ENCODE measurements at places on chromosomes 6 and 20. TPM values are rescaled to one million over a fixed set of nuclear protein-coding genes. Genes with fewer than 3 reads are reported as not detected.

The OSBPL2 gene
- total RNA-seq = 39.0 TPM

DNA sequence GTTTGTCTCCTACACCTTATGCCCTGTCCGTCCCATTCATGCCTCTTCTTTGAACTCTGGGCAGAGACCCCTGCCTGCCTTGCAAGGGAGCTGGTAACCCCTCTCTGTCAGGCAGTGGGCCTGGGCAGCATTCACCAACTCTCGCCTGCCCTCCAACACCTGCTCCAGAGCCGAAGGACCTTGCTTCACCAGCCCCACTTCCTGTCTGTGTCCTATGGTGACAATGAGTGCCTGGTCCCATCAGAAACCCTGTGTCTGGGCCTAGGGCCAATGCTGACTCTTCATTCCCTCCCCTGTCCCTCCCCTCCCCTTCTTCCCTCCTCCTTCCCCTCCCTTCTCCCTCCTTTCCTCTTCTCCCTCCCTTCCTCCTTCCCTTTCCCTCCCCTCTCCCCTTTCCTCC lies 22.8 kb upstream of the PCMTD2 start:
- DNase-seq = no peak

GRCh38 chr6:65745614-65746013 lies 38.6 kb upstream of the EYS start:
- DNase-seq = no peak

The SLC17A3 gene
- total RNA-seq = not detected

- DNase-seq = no peak
These were observed 13.2 kb downstream of the FAM229B start for GRCh38 chr6:112100561-112100960.

The CST7 gene
- total RNA-seq = 9.4 TPM

DNA sequence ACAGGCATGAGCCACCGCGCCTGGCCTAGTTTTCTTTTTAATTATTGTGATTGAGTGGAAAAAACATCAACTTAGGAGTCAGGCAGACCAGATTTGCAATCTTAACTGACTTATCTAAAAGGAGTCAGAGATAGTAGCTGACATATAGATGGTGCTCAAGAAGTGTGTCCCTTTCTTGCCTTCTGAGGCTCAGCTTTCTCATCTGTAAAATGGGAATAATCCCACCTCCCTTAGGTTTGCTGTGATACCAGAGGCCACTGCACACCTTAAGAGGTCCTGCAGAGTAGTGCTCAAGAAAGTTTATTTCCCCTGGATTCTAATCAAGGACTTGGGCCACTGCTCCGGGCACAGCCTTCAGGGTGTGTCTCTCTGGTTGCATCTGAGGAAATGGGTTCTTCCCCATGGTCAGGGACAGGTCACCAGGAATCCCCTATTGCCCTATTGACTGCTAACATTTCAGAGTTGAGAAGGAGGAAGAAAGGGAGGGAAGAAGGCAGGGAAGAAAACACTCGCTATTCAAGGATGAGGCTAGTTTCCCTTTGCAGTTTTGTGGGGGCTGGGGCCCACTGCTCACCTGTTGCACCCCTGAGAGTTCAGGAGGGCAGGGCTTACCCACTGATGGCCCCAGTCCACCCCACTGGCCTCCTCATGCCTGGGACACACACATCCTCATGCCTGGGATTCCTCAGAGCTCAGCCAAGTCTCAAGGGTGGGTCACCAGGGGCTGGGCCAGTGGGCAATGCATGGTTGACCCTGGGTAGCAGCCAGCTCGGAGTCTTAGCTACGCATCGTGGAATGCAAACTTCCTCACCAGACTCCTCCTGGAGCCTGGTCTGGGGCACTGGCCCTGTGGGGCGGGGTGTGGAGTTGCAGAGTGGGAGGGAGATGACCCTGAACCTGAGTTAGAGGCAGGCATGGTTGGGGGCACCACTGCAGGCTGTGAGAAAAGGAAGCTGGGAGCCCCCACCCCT lies 21.2 kb downstream of the C6orf132 start:
- no peak for DNase-seq

- no peak for DNase-seq
These were observed 6.1 kb downstream of the UBD start for GRCh38 chr6:29553268-29554057.

DNA sequence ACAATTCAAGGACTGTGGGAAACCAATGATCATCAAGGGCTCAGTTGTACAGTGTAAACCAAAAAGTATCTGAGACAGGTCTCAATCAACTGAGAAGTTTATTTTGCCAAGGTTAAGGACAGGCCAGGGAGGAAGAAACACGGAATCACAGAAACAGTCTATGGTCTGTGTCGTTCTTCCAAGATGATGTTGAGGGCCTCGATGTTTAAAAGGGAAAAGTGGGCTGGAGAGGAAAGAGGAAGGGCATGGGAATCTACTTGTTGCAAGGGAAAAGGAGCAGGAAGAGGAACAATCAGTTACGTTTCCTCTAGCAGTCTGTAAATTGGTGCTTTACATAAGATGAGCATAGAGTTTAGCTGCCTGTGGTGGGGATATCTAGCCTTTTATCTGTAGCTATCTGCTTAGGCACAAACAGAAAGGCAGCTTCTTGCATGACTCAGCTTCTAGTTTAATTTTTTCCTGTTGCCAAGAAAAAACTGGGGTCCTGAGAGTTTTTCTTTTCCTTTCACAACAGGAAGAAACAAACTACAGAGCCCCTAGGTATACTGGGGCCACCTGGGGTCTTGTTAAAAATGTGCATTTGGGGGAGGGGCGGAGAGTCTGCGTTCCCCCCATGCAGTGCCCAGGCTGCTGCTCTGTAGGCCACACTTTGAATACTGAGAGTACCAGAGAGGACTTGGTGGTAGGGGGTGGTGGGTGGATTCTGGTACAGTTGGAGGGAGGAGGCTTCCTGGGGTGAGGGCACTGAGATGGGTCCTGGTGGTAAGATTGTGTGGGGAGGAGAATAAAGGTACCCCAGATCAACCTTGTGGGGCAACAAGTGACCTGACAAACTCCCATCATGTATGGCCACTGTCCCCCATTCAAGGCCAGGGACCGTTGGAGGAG lies 35.3 kb upstream of the EZR start:
- DNase-seq = no peak

DNA sequence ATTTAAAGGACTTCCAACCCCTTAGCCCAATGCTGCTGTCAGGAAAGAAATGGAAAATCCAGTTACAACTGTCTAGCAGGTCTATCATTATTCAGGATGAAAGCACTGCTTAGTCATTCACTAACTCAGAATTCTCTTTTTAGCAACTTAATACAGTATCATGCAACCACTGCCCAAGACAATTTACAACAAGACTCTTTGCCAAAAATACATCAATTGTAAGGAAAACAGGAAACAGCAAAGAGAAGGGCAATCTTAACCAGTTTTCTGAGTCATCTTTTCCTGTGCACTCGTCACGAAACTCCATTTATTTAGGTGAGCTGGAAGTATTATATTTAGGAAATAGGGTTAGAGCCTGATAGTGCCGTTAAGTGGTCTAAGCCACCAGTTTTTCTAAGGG lies 1197.7 kb upstream of the CITED2 start:
- no peak for DNase-seq

DNA sequence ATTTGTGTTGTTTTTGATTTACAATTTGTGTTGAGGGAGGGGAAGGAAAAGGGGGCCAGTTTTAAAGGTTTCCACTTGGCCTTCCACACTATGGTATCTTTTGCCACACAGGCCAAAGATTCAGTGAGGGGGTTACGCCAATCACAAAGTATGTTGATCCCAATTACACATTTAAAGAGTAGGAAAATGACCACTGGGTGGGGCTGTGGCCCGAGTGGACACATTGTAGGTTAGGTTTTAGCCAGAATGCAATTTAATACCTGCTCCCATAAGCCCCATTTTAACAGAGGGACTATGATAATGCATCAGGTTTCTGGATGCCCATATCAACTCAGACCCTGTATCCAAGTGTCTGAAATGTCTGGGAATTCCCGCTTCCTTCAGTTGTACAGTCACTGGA lies 15.6 kb downstream of the VGLL2 start:
- DNase-seq = no peak

The PROKR2 gene
- not detected for total RNA-seq

GRCh38 chr6:127980996-127981395 lies 80.1 kb upstream of the THEMIS start:
- no peak for DNase-seq

DNA sequence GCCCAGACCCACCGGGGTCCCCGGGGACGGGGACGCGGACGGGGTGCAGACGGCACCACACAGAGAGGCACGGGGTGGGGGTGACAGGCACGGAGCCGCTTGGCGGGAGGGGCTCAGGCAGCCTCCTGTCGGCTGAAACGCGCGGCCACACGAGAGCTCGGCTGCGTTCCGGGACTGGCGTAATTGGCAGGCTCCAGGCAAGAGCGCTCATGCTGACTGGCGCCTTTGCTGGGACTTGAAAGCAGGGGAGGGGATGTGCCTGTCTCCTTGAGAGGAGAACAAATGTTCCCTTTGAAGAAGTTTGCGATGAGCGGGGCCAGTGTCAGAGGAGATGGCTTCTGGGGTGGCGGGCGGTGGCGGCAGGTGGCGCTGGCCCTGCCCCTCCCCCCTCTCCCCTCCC lies 25.8 kb downstream of the BHLHE23 start:
- DNase-seq = no peak

DNA sequence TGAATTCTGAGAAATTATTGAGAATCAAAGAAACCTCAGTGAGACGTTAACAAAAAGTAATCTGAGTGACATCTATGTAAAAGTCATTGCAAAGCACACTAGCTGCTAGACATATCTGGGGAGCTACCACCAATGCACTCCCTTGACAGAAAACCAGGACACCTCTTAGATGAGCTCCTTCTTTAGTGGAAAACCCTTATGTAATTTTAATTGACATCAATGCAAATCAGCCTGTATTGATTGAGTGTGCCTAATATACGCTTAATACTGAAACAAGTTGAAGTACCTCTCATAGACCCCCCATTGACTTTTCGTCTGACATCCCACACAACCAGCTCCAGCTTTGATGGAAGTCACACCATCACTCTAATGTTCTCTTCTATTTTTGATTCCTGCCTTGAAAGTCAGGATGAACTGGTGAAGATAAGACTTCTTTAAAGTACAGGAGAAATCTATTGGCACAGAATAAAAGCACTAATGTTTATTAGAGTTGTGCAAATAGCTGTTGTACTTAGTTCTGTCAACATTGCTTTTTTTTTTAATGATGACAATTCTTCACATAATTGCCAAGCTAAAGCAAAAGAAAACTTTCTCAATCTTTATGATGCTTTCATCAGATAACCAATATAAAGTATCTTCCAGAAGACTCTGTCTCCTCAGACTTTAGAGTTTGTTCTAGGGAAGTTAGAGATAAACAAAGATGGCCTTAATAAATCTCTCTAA lies 98.0 kb upstream of the FAM8A1 start:
- DNase-seq = no peak

- DNase-seq = no peak
These were observed 313.8 kb downstream of the HDGFL1 start for GRCh38 chr6:22883061-22883717.

The TMC2 gene
- 0.10 TPM for total RNA-seq

The ZSCAN26 gene
- total RNA-seq = 15.3 TPM

GRCh38 chr6:163646133-163646532 lies 231.6 kb downstream of the QKI start:
- DNase-seq = no peak

The C6orf52 gene
- total RNA-seq = not detected

The ARHGAP40 gene
- 3.5 TPM for total RNA-seq

The KHDRBS2 gene
- 0.30 TPM for total RNA-seq

All from skin of body (tissue), 3 donors.